ENCODE measurements at places on chromosomes 1 and 21.

DNA sequence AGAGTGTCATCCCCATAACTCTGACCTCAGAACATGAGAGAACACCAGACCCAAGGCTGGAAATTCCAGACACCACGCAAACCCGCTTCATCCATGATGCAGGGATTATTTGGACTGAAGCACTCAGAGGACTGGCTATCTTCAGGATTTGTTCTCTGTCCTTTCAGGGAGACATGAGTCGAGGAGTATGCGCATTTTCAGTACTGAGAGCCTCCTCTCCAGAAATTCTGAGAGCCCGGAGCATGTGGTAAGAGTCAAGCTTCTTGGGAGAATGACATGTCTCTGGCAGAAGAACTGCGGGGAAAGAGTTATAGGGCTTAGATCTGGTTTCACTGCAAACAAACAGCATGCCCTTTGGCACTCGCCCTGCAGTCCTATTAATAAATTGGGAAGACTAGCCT lies 6.9 kb downstream of the LAX1 start:
- DNase-seq: no peak

DNA sequence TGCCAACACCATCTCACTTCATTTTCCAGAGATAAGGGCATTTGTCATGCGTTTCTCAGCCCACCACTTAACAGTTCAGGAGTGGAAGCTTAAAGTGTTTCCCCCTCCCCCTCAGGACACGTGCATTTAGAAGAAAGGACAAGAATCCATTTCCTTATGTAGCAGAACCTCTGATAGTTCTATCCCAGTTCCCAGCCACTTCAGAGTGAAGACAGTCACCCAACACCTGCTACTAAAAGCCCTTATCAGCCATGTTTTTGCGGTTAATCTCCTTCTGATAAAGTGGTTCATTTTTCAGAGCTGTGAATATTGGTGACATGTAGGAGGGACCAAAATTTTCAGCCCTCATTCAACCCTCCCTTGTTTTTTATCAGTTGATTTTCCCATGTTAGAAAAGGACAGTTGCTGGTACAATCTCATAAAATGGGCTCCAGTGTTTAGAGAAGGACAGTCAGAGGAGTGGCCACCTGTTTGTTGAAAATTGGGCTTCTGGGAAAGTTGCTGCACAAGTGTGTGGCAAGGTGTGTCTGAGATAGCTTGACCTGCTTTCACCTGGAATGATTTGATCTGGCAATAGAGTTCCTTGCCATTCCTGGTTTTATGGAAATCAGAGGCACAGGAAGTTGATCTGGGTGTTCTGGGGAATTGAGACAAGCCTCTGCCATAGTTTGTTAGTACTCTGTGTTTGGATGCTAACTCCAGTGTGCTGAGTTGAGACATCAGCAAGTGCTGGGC lies 114.0 kb downstream of the PPP1R12B start:
- no peak for DNase-seq

GRCh38 chr1:55723001-55723400 lies 507.8 kb upstream of the USP24 start:
- DNase-seq: no peak

DNA sequence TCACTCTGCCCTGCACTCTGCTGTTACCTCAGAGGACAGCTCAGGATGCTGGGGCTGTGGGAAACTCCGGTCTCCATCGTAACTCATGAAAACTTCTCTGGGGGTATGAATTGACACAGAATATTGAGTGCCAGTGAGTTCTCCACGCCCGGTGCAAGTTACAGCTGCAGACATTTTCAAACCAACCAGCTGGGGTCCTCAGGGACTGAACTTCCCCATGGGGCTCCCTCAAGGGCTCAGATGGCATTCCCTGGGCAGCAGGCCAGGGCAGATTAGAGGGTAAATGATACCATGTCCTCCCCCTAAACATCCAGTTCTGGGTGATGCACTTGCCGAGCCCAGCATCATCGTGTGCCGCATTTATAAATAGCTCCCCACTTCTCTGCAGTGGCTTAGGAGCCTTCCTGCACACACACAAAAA lies 27.8 kb upstream of the CCSAP start:
- DNase-seq: no peak

DNA sequence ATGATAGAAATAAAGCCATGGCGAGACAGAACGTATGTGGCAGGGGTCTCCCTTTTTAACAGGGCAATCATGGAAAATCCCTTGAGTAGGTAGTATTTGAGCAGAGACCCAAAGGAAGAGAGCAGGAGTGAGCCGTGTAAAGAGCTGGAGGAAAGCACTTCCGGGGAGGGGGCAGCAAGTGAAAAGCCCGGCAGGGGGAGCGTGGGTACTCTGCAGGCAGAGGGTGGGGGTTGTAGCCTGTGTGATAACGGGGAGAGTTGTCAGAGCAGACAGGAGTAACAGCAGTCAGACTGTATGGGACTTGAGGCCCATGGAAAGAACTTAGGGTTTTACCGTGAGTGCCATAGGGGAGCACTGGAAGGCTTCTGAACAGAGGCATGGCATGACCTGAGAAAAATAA lies 51.1 kb upstream of the LDLRAP1 start:
- no peak for DNase-seq

- DNase-seq: no peak
These were observed 23.4 kb upstream of the FCGR2A start for GRCh38 chr1:161481624-161482392.

GRCh38 chr1:184418652-184419349 lies 32.0 kb downstream of the C1orf21 start:
- DNase-seq: no peak

DNA sequence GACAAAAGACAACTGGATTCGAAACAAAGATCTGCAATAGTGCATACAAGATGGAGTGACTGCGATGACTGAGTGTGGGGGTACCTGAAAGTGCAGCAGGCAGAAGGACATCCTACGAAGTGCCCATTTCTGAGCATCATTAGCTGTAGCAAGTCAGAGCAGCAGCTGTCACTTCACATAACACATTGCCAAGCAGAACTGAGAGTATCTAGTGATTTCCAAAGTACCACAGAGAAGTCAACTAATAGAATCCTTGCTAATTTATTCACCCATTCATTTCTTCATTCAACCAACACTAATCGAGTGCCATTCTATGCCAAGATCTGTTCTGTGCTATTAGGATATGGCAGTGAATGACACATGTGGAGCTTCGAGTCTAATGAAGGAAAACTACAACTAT lies 31.6 kb upstream of the CAMSAP2 start:
- no peak for DNase-seq

DNA sequence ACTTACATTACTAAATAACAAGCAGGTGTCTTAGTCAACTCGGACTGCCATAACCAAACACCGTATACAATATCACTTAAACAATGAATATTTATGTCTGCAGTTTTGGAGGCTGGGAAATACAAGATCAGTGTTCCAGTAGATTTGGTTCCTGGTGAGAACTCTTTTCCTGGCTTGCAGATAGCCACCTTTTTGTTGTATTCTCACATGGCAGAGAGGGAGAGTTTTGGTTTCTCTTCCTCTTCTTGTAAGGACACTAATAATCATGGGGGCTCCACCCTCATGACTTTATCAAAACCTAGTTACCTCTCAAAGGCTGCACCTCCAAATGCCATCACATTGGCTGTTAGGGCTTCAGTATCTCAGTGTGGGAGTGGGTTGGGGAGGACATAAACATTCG lies 82.9 kb upstream of the CACYBP start:
- DNase-seq: no peak

- DNase-seq: no peak
These were observed 387.8 kb downstream of the KCNH1 start for GRCh38 chr1:210746024-210746731.

GRCh38 chr1:31335007-31335406 lies 37.9 kb downstream of the FABP3 start:
- no peak for DNase-seq

- no peak for DNase-seq
These were observed 672 bp upstream of the PHLDA3 start for GRCh38 chr1:201469645-201470074.

DNA sequence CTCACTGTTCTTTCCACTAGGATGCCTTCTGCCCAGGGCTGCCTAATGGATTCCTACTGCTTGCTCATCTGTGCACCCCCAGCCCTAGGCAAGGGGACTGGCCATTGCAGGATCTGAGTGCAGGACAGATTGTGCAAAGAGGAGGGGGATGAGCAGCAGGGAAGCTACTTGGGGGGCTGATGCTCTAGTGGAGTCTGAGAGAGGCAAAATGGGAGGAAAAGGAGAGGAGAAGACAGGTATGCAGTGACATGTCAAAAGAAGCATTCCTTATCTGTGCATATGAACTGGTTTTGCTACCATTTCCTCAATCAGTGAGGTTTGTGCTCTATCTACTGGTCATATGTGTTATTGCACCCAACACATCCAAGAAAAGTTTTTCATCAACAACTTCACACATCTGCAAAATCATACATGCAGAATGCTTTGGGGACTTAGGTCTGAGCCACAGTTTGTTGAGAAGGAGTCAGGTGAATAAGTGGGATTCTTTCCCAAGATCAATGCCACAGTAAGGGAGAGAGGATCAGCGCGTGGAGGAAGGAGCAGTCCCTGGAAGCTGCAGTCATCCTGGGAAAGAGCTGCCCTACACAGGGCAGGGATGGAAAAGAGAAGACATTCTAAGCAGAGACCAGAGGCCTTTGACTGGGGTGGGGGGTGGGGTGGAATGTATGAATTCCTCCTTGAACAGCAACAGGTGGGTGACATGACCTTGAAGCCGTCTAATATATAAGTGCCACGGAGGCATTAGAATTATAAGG lies 14.4 kb downstream of the SLC5A9 start:
- no peak for DNase-seq

- DNase-seq: no peak
These were observed 4.0 kb downstream of the STPG1 start for GRCh38 chr1:24409535-24409934.

DNA sequence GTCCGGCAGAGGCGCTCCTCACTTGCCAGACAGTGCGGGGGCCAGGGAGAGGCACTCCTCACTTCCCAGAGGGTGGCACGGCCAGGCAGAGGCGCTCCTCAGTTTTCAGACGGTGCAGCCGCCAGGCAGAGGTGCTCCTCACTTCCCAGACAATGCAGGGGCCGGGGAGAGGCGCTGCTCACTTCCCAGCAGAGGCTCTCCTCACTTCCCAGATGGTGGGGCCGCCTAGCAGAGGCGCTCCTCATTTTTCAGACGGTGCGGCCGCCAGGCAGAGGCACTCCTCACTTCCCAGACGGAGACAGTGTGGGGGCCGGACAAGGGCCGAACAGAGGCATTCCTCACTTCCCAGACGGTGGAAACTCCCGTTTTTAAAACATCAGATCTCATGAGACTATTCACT lies 238.4 kb upstream of the CACYBP start:
- DNase-seq: no peak

GRCh38 chr1:53220962-53221286 lies 490 bp upstream of the CZIB start:
- no peak for DNase-seq

DNA sequence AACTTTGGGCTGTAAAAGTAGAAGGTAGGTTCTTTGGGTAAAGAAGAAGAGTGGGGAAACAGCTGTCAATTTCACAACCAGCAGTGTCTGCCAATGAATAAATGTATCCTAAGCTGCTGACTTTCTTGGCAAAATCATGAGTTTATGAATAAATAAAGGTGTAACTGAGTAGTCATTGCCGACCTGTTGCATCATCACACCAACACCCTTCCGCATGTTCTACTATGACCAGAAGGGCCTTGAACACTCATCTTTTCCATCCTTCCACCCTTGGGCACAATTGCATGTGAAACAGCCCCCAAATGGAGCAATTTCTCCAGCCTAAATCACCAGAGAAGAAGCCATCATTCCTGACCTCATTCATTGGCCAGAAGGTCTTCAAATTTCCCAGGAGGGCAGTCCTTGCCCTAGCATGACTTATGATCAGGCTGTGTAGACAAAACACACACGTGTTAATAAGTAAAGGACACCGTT lies 31.2 kb upstream of the QSOX1 start:
- no peak for DNase-seq

Data from CD4-positive, alpha-beta memory T cell (primary cell).